Amygdala (tissue), 56 donors: ENCODE measurements at places on chromosomes 4 and X.
A peak's percentile ranks its signal among the peaks of the same experiment; 100 is the strongest.

DNA sequence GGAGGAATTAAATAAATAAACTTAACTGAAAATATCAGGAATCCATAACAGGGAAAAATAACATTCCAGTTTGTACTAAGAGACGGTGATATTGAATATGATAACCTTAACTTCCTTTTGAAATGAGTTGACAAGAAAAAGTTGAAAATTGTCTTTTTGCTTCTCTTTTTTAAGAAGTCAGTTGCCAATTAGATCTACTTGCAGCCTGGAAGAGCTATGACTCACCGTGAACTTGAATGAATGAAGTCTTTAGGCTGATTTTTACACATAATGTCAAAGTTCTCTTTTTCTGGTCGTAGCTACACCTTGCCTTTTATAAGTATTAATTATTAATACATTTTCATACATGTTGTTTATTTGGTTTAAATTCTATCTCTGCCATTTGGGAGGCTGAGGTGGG lies 94.4 kb upstream of the HPGD start:
- no peak for DNase-seq

DNA sequence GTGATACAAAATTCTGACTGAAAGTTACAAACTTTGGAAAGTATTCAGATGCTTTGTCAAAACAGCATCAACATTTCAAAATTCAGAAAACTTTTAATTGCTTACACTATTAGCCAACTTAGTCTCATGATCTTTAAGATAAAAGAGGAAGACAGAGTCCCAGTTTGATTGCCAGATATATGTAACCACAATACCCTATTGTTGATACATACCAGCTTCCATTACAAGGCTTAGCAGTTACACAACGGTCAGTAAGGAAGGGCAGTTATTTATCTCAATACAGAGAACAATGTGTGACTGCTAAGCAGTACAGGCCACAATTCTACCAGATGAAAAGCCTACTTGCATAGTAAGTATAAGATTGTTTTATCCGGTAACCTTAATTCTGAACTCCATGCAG lies 138.4 kb downstream of the SPANXN3 start:
- DNase-seq: no peak

- no peak for DNase-seq
Observed at GRCh38 chr4:19577097-19577496, 674.6 kb upstream of the SLIT2 start.

DNA sequence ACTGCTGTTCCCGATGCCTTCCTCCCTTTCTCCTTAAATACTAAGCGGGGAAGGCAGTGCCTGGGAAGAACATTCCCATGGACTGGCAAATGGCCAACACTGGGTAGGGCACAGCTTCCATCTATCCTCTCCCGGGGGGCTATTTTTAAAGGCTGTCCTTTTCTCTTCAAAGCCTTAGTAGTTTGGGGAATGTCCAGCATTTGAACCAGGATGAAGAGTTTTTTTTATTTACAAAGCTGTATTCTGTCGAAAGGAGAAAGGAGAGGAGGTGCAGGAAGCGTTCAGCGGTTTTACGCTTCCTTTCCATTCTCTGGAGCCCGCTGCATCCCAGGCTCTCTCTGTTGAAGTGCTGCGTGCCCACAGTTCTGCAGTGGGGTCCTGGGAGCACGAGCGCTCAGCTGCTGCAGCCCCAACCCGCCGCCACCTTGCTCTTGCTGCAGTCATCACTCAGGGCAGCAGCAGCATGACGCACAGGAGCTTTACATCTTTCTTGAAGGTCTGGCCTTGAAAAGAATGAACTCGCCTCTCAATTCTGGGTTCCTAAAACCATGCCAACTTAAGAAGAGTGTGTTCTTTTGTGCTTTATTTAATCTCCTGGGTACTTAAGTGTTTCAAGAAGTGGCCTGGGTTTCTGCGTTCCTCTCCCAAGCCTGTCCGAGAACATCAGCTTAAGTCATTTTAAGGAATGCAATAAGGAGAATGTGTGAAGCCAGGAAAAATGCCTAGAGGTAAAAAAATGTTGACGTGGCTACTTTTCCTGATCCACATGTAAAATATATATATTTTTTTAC lies 427.2 kb downstream of the MAPK10 start:
- DNase-seq: no peak

DNA sequence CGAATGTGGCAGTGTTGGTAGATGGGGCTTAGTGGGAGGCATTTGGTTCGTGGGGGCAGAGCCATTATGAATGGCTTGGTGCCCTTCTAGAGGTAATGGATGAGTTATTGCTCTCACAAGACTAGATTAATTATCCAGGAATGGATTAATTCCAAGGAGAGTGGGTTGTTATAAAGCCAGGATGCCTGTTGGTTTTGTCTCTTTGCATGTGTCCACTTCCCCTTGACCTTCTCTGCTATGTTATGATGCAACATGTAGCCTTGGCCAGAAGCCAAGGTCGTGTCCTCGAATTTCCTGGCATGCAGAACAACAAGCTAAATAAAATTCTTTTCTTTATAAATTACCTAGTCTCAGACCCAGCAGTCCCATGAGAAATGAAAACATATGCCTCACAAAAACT lies 111.2 kb upstream of the PLS3 start:
- no peak for DNase-seq

GRCh38 chrX:132090403-132091159 lies 37.2 kb downstream of the FRMD7 start:
- no peak for DNase-seq

DNA sequence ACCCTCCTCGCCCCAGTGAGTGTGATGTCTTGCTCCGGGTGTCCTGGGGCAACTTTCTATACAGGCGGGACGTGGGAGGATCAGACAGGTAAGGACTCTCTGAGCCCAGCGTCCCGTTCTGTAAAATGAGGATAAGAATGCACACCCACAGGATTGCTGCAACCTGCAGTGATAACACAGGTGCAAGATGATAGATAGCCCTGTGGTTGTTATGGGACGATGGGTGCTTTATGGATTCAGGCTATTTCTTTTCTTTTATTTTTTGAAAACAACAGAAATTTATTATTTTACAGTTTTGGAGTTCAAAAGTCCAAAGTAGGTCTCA lies 28.6 kb downstream of the BEX3 start:
- DNase-seq: no peak

GRCh38 chr4:84028340-84028739 lies 470.8 kb downstream of the NKX6-1 start:
- DNase-seq: no peak

- peak; percentile 45 for DNase-seq
Observed at GRCh38 chrX:141176586-141177451, at the start of gene LDOC1. TSS of gene LDOC1 (minus strand) at chrX:141177129. CDS start at chrX:141177021, 108 bp downstream.

GRCh38 chr4:184616633-184617551 lies 32.4 kb downstream of the CASP3 start:
- no peak for DNase-seq

- DNase-seq: no peak
Observed at GRCh38 chr4:143618811-143619210, 81.7 kb downstream of the FREM3 start.

DNA sequence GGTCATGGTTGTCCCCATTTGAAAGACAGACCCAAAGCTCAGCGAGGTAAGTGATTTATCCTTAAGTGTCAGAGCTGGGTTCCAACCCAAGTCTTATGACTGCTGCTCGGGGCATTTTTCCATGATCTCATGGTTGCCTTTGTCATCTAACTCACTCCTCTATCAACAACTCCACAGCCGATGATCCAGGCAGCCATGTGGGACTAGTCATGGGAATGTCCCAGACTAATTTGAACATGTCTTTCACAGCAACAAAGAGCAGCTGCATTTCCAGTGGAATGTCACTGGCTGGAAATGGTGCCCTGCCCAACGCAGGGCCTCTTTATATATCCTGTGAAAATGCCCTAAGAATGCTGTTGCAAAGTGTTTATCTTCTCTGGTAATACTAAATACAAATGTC lies 284.8 kb upstream of the PPARGC1A start:
- DNase-seq: no peak

DNA sequence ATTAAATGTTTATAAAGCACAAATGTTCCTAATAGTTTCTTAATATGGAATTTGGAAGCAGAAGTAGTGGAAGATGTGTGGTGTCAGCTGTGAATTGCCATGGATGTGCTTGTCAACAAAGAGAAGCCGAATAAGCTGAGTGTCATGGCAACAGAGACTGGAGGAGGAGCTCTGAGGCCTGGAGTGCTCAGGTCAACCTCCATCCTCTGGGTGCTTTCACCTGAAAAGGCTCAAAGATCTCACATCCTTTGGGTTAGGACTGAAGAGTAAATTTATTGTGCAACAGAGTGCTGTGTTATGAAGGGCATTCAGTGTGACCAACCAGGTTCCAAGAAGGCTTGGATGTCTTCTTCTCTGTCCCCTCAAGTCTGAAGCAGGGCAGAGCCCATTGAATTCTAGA lies 18.7 kb downstream of the SGMS2 start:
- no peak for DNase-seq

DNA sequence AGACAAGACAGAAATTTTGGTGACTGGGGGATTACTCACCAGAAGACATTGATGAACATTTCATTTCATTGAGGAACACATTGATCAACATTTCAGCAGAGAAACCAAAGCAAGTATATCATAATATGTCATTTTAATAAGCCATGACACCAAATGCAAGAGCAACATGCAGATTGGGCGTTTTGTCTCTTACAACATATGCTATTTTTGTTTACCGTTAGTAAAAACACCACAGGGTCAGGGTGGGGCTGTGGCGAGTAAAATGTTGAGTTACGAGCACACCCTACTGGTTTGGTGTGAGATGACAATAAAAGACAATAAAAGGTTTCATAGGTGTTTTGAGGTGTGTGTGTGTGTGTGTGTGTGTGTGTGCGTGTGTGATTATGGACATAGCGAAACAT lies 294.5 kb downstream of the PDGFC start:
- no peak for DNase-seq
